Stimulated activated CD4-positive, alpha-beta T cell treated with anti-CD3 and anti-CD28 coated beads, Interleukin-15, amount 100 ng/mL, for 1 hour (primary cell): ENCODE measurements at places on chromosomes 3 and 15.

DNA sequence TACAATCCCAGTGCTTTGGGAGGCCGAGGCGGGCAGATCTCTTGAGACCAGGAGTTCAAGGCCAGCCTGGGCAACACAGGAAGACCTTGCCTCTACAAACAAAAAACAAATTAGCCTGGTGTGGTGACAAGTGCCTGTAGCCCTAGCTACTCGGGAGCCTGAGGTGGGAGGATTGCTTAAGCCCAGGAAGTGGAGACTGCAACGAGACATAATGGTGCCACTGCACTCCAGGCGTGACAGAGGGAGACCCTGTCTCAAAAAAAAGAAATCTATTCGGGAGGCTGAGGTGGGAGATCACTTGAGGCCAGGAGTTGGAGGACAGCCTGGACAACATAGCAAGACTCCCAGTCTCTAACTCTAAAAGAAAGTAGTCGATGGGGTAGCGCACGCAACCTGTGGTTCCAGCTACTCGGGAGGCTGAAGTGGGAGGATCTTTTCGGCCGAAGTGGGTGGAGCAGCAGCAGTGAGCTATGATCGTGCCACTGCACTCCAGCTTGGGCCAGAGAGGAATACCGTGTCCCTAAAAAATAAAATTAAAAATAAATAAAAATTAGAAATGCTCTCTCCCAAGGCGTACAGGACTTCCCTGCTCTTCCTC is 775 bp downstream of the C3orf33 start:
- peak; percentile 16 for DNase-seq

DNA sequence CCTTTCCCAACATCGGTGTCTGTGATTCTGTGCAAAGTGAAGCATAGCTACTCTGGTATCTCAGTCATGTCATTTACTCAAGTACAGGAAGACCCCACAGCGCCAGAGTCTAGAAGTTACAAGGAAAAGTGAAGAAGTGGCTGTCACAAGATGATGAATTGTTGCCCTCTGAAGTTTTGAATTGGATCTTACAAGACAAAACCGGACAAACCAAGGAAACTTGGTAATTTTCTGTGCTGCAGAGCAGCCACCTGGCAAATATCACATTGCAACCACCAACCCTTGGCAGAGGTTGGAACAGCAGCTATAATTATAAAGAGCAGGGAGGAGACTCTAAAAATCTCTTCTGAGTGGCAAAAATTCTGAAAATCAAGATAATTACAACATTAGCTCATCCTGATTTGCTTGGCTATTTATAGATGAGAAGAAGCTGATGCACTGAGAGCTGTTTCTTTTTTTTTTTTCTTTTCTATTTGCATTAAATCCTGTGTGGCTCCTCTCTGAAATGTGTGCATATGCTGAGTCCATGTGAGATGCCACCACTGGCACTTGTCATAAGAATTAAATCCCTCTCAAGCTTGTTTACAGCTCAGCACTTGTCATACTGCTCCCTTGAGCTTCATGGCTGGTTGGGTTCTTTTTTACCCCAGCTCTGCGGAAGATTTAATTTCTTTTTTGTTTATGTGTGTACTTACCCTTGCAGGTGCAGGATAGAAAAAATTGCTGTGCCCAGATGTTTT is 68.0 kb upstream of the MNS1 start:
- DNase-seq = no peak

GRCh38 chr3:191792580-191792979 is 331.6 kb downstream of the PYDC2 start:
- DNase-seq = no peak

DNA sequence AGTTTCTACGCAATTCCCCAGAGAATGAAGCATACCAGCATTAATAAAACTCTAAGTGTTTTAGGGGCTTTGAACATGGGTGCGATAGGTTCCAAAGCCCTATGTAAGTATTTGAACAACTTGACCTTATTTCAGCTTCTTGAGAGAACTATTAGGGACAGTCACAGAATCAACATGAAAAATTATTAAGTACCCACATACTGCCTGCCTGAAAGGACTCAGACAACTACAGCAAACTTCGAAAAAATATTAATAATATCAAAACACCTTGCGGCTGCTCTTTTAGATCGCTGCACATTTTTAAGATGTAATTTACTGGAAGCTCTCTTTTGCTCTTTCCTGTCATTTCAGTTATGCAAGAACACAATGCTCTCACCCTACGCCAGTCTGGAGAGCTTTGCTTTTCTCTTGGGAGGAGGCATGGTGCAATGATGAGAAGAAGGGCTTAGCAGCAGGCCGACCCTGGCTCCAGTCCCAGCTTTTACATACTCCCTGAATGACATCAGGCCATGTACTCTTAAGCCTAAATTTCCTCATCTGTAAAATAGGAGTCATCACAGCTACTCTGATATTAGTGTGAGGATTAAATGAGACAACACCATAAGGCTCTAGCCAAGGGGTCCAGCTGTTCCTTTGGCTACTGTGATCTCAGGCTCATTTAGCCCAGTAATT is 640.7 kb downstream of the FHIT start:
- DNase-seq = no peak

- no peak for DNase-seq
Observed at GRCh38 chr3:179450261-179450701, 989 bp downstream of the GNB4 start.

DNA sequence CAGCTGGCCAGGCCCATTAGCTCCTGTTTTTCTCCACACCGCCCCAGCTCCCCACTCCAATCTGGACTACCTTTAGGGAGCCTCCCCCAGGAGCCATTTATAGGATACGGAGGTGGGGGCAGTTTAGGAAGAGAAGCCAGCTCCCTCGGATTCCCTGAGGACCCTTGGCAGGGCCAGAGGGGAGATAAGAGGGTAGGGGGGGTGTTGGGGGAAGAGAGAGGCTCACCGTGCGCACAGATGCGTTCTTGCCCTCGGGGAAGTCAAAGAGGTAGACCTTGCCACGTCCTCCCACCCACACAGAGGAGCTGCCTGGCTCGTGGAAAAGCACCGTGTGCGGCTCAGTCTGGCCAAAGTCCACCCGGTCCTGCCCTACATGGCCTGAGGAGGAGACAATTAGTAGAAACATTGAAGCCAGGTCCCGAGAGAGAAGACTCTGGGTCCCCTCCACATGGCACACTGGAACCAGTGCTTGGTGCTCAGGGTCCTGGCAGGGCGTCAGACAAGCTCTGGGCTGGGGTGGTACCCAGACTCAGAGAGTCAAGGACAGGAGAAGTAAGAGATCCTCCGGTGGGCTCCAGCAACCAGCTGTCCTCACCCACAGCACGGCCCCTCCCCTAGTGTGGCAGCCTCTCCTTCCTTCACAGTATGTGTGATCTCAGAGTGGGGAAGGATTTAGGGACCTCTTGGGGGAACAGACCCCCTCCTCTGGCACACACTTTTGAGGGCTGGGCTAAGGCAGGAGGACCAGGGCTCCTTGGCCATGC is 15.0 kb downstream of the SEMA7A start:
- no peak for DNase-seq

- no peak for DNase-seq
Observed at GRCh38 chr3:116417151-116417550, 28.1 kb downstream of the LSAMP start.

- no peak for DNase-seq
Observed at GRCh38 chr15:90895571-90896117, 7.5 kb upstream of the MAN2A2 start.

GRCh38 chr3:32414522-32415202 is 23.0 kb downstream of the CMTM7 start:
- DNase-seq = no peak

DNA sequence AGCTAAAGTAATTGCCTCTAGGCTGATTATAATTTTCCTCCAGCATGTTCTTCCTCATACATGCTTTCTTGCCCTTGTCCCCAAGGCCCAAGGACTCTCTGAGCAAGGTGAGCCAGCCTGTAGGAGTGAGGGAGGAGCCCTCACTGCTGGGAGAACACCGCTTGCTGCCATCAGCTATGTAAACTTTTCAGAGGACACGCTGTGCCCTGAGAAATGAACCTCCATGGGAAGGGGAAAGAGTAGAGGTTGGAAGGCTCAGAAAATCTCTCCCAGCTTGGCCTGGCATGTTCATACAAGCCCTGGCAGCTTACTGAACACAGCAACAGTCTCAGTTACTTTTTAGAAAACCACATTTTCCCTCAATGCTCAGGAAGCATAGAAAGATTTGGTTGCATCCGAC is 103.0 kb upstream of the SLC24A5 start:
- no peak for DNase-seq

DNA sequence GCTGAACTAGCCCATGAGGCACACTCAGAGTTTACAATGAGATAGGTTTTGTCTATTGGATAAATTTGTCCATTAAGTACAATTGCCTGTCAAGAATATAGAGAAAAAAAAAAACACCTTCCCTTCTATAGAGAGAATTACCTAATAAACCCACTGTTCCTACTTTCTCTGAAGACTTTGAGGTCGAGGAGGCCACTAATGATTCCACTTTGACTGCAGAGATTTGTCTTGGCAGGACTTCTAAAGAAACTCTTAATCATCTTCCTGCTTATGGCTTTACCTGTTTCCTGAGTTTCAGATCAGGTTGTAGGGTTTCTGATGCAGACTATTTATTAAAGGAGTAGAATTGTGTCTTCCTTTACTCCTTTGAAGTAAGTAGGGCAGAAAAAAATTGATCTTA is 342.4 kb upstream of the KCNMB2 start:
- DNase-seq = no peak
